Anterior cingulate cortex (tissue), 58 donors: ENCODE measurements at places on chromosomes 7 and 10.

GRCh38 chr7:56291-56913, 136.0 kb upstream of the FAM20C start:
- DNase-seq = no peak

GRCh38 chr7:105690325-105690945, 109.1 kb upstream of the EFCAB10 start:
- DNase-seq = no peak

DNA sequence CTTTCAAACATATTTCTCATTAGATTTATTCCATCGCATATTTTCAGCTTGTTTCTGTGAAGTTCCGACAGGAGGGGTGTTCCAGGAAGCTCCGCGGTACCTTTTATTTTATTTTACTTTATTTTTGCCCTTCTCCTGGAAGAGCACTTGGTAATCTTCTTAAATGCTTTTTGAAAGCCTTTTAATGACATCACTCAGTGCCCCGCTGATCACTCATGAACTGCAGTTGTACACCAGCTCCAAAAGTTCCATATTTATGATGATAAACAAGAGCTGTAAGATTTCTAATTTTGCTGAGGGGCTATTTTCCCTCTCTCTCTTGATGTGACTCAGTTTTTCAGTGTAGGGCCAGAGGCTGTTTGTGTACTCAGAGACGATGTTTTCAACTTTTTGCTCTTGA, 144.4 kb downstream of the KIAA1217 start:
- no peak for DNase-seq

GRCh38 chr10:55232553-55232952, 431.5 kb upstream of the PCDH15 start:
- DNase-seq = no peak

- peak; percentile 6 for DNase-seq
Measured at GRCh38 chr7:10973942-10974911, 555 bp downstream of the PHF14 start.

DNA sequence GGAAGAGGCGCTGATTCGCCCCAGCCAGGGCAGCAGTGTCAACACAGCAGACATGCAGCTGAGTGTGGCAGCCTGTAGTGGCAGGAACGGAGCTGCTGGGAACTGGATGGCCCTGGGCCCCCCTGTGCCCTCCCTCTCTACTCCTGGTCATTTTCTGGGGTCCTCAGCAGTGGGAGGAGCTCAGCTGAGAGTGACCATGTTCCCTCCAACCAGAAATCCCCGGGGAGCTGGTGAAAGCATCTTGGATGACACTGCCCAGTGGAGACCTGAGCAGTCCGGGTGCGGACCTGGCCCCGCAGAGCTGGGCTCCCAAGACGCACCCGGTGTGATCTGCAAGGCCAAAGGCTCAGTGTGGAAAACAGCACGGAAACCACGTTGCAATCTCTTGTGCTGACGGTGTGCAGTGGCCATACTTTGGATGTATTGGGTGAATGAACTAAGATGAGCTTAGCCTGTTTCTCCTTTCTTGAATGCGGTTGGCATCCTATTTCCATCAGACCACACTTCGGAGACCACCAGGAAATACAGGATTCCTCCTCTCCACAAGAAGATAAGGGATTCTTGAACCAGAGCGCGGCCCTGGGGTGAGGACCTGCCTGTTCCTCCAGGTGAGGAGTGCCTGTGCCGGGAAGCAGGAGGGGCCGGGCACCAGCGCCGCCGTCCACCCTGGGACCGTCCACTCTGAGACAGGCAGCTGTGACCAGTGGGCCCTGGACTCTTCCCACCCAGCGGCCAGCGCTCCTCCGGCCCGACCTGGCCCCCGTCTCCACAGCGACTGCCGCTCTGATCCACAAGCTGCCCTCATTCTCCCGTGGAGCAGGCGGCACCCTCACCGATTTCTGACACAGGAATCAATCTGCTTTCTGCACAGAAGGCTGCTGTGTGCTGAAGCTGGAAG, 93.5 kb upstream of the DIP2C start:
- no peak for DNase-seq

DNA sequence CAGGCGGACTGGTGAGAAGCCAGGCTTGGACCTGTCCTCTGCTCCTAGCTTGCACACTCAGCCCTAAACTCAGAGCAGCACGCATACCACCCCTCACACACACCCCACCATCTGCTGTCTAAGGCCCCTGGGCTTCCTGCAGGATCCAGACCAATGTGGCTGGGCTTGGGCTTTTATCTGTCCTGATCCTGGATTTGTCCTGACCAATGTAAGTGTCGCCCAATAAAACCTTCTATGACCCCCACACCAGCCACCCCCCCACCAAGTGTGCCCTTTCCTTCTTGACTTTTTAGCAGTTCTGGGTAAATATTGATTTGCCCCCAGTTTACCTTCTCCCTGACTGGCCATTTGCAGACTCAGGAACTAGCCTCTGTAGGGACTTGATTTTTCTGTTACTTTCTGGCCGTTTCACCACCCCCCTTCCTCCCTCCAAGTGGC, 1.7 kb upstream of the HOXA13 start:
- DNase-seq = no peak

- DNase-seq = no peak
Measured at GRCh38 chr7:107253599-107253998, 84.8 kb downstream of the HBP1 start.

- no peak for DNase-seq
Measured at GRCh38 chr7:152189061-152189460, 163.6 kb downstream of the GALNT11 start.

GRCh38 chr7:142196066-142196840, 61.6 kb downstream of the PRSS58 start:
- DNase-seq = no peak

GRCh38 chr10:114541081-114541796, 116.8 kb downstream of the ABLIM1 start:
- no peak for DNase-seq

GRCh38 chr7:69412331-69413146, 185.7 kb upstream of the AUTS2 start:
- DNase-seq = peak; percentile 16

DNA sequence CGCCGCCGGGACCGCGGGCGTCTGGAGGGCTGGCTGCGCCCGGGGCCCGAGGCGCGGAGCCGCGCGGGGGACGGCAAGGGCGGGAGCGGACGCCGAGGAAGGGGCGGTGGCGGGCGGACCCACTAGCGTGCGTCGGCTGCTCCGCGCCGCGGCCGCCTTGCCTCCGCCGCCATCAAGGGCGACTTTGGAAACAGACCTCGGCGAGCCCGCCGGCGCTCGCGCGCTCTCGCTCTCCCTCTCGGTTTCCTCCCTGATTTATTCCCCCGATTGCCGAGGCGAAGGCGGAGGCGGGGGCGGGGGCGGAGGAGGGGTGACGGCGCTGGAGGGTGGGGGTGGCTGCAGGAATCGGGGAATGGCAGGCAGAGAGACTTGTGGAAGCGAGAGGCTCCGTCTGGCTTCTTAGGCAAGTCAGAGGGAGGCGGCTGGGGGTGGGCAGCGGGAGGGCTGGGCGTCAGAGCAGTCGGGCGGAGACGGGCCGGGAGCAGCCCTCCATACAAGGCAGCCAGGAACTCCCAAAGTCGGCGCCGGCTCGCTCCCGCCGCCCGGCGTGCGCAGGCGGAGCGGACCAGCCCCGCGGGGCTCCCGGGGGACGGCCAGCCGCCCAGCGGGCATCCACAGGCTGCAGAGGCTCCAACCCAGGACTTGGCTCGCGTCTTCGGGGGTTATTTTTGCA, at the start of gene CACNA2D1:
TSS of gene CACNA2D1 (minus strand) at position 231 of the 673 bp plus-strand sequence.
- DNase-seq = peak; percentile 80

GRCh38 chr7:82567841-82568240, 124.3 kb upstream of the CACNA2D1 start:
- no peak for DNase-seq

DNA sequence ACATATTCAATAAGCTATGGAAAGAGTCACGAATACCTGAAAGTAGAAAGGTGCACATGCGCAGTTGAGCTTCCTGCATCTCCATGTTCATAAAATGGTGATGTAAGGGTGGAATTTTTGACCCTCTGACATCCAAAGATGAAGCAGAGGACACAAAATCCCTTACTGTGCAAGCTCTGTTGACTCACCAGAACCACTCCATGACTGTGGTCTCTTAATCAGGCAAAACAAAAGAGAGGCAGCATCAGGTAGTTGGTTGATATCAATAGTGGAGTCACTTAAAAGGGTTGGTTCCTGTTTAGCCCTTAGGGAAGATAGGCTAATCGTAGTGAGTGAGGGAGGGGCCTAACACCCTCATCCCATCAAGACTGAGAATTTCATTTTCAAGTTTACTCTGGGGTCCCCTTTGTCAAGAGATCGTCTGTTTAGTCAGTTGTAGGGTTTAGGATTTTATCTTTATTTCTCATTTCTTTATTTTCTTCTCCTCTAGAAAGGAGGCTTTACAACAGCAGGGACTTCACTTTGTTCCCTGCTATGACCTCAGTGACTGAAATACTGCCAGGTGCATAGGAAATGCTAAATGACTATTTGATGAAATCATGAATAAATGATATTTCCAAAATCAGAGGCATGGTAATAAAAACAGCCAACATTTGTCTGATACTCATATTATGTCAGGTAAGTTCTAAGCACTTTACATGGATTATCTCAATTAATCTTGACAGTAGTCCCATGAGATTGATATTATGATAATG, 98.1 kb downstream of the CD36 start:
- DNase-seq = no peak

- no peak for DNase-seq
Measured at GRCh38 chr7:66296001-66296521, 90.9 kb downstream of the TPST1 start.

DNA sequence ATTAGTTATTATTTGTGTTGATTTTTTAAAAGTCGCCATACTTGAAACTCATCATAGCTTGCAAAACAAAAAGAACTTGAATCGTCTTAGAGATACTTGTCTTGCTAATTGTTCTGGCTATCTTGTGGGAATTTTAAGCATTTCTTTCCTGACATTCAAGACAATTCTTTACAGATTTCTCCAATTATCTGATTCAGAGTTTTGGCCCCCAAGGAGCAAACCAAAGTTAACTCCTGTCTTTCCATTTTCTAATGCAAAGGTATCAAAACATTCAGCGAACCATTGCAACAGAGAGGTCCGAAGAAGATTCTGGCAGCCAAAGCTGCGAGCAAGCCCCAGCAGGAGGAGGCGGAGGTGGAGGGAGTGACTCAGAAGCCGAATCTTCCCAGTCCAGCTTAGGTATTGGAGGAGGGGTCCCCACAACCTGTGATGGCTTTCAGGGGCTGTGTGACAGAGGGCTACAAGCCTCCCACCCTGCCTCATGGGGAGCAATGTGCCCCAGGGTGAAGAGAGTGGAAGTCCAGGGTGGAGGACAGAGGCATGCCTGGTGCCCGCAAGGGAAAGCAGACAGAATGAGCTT, 119.4 kb upstream of the STK17A start:
- no peak for DNase-seq

GRCh38 chr10:77846718-77847311, 79.7 kb downstream of the DLG5 start:
- DNase-seq = peak; percentile 66

DNA sequence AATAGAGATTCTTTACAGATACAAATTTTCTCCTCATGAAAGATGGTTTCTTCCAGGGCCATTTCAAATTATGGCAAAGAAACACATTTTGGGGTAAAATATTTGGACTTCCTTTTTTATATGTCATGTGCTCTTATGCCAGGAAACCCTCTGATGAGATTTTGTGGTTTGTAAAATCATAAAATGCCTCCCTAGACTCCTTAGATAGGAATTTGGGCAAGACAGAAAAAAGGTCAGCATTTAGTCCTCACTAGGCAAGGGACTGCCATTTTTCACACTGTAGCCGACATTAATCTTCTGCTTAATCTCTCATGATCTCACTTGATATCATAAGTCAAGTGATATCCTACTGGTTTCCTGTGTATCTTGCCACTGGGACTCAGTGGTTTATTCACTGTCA, 286.4 kb downstream of the ARHGAP12 start:
- no peak for DNase-seq

GRCh38 chr10:122449153-122449552, 5.3 kb upstream of the ARMS2 start:
- DNase-seq = no peak

- DNase-seq = no peak
Measured at GRCh38 chr10:124351481-124352220, 67.1 kb downstream of the OAT start.

DNA sequence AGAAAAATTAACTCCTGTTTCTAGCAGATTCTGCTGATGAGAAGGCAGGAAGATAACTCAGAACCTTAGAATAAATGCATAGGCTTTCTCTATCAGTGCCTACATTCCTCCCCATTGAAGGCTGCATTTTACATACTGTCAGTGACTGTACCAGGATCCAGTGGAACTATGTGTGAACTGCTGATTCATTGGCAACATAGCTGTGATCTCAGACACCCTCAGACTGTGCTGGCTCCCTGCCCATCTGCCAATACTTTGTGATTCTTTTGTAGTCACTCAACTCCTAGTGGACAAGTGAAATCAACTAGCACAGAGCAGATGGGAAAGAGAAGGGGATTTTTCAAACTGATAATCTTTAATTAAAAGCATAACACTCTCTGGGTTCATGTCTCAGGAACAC, 375.8 kb downstream of the MDFIC start:
- DNase-seq = peak; percentile 3

DNA sequence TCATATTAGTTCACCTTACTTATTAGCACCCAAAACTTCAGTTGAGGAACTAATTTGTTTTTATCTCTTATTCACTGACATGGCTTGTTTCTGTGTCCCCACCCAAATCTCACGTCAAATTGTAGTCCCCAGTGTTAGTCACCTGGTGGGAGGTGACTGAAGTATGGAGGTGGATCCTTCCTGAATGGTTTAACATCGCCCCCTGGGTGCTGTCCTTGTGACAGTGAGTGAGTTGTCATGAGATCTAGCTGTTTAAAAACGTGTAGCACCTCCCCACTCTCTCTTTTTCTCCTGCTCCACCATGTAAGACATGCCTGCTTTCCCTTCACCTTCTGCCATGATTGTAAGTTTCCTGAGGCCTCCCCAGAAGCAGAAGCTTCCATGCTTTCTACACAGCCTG, 75.0 kb upstream of the HECTD2 start:
- DNase-seq = no peak

- DNase-seq = no peak
Measured at GRCh38 chr10:69649786-69650550, 19.9 kb downstream of the FAM241B start.

- no peak for DNase-seq
Measured at GRCh38 chr7:26657686-26658388, 206.6 kb downstream of the SKAP2 start.

GRCh38 chr10:132570771-132571649, 33.4 kb downstream of the INPP5A start:
- DNase-seq = no peak

DNA sequence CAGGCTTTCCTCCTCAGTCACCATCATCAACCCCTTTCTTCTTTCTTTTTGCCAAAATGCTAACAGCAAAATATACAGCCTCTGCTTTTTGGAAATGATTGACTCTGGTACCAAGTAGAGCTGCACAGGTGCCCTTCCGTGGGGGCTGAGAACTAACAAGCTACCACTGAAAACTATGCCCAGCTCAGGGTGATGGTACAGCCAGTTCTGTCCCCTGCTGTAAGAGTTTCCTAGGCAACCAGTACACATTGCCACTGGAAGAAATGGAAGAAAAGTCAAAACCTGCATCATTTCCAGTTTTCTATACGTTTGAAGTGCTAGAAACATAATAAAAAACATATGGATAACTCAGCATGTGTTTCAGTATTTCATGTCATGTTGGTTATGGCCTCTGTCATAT, 297.5 kb downstream of the PRKG1 start:
- DNase-seq = no peak
